Tibial artery (tissue), 4 donors: ENCODE measurements at places on chromosomes 3 and 15.
A peak's percentile ranks its signal among the peaks of the same experiment; 100 is the strongest.

GRCh38 chr3:190117981-190118380 is 2.7 kb downstream of the P3H2 start:
- no peak for DNase-seq

DNA sequence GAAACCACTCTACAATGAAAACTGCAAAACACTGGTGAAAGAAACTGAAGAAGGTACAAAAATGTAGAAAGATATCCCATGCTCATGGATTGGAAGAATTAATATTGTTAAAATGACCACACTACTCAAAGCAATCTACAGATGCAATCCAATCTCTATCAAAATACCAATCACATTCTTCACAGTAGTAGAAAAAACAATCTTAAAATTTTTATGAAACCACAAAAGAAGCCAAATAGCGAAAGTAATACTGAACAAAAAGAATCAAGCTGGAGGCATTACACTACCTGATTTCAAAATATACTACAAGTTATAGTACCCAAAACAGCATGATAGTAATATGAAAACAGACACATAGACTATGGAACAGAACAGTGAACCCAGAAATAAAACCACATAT is 36.9 kb downstream of the TXNRD3 start:
- no peak for DNase-seq

- peak; percentile 56 for DNase-seq
Measured at GRCh38 chr15:66944121-66944520, 121.3 kb upstream of the SMAD3 start.

GRCh38 chr3:127689266-127689860 is 16.6 kb downstream of the ABTB1 start:
- peak; percentile 64 for DNase-seq

DNA sequence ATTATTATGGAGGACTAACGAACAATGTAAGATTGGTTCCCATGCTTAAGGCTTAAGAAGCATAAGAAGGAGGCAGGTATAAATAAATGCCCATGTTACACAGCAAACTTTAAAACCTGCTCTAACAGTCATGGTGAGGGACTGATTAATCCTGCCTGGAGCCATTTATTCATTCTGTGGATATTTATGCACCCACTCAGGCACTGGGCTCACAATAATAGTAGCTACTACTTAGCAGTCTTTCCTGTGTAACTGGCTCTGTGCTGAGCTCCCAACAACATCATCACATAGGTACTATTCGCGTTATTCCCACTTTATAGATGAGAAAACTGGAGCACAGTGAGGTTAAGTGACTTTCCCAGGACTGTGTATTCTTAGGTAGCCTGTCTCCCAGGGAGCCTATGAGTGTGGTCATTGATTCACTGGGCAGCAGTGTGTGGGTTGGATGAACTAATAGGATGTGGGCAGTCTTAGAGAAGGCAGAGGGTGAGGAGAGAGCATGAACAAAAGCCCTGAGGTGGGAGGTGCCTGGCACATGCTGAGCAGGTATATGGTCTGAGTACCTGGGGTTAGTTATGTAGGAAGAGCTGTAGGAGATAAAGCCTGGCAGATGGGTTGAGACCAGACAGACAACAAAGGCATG is 44.1 kb upstream of the UMPS start:
- no peak for DNase-seq

DNA sequence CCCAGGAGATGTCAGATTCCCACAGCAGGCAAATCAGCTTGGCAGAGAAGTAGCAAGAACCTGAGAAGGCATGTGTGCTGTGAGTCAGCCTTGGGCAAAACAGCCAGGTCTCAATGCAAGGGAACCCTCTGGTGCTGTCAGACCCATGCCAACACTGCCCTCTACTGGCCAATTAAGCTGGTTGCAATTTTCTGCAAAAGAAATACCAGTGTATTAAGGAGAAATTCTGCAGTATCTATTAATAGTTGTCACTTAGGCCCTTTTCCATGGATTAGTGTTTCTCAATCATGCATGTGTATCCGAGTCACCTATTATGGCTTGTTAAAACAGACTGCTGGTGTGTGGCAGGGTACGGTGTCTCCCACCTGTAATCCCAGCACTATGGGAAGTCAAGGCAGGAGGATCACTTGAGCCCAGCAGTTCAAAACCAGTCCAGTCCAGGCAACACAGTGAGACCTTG is 26.2 kb downstream of the MAP4 start:
- DNase-seq = peak; percentile 88

DNA sequence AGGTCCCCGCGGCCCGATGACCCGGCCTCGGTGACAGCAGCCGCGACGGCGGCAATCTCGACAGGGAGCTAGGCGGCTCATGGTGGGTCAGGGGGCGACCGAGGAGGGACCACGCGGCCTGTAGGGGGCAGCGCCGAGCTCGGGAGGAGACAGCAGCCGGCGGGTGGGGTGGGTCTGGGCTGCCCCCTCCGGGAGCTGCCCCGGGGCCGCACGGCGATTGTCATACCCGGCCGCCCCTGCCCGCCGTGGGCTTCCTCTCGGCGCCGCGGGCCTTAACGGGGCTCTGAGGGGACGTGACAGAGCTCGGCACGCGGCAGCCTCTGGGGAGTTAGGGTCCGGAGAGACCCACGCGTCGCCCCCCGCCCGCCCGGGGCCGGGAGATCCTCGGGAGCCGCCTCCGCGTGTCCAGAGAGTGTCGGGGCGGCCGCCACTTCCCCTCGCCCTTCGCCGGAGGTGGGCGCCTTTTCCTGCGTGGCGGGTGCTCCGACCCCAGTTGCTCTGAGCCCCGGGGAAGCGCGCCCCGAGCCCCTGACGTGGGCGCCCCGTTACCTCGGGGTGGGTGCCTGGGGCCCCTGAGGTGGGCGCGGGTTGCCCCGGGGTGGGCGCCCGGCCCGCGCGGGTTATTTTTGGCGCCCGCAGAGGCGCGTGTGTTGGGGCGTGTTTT is 539 bp upstream of the PLCL2 start:
- peak; percentile 40 for DNase-seq

- DNase-seq = no peak
Measured at GRCh38 chr15:38049891-38050290, 115.5 kb downstream of the TMCO5A start.

- DNase-seq = no peak
Measured at GRCh38 chr3:48692551-48692950, 6.8 kb upstream of the NCKIPSD start.
